ENCODE measurements at places on chromosomes 7 and 10.

GRCh38 chr7:22150221-22150620 is 204.5 kb upstream of the CDCA7L start:
- peak; percentile 6 for DNase-seq

- DNase-seq: no peak
These were observed 11.0 kb downstream of the CROT start for GRCh38 chr7:87356448-87356847.

- DNase-seq: no peak
These were observed 90.9 kb upstream of the NOBOX start for GRCh38 chr7:144494355-144494754.

DNA sequence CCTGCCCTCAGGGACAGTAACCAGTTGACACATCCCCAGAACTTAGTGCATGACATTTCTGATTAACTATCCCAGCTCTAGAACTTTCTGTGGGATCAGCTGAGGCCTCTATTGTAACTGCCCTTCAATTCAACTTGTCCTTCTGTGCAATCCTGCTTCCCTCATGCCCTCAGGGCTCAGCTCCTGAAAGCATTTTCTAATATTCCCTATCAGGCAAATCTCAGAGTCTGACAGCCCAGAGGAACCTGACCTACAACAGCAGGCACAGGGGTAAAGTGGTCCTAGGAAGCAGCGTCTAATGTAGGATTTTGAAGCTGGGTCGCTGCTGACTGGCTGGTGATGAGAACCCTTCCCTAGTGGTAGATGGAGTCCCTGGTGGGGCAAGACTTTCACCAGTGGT is 13.6 kb upstream of the STN1 start:
- no peak for DNase-seq

DNA sequence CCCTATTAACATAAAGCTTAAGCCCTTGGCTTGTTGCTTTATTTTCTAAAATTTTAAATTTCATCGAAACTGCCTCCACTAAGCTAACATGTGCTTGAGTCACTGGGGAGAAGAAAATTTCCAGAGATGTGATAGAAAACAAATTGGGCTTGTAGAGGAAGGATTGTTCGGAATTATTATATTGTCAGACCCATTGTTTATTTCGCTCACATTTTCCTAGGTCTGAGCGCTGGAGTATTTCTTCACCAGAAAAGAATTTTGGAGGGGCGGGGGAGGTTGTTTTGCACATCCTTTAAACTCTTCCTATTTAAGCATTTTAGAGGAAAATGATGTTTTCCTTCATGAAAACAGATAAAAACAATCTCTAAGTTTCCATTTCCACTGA is 29.1 kb downstream of the CELF2 start:
- DNase-seq: no peak

- no peak for DNase-seq
These were observed 82.4 kb upstream of the ITGB1 start for GRCh38 chr10:33040436-33040835.

GRCh38 chr10:62384057-62384446 is 9.9 kb downstream of the ZNF365 start:
- peak; percentile 98 for DNase-seq

DNA sequence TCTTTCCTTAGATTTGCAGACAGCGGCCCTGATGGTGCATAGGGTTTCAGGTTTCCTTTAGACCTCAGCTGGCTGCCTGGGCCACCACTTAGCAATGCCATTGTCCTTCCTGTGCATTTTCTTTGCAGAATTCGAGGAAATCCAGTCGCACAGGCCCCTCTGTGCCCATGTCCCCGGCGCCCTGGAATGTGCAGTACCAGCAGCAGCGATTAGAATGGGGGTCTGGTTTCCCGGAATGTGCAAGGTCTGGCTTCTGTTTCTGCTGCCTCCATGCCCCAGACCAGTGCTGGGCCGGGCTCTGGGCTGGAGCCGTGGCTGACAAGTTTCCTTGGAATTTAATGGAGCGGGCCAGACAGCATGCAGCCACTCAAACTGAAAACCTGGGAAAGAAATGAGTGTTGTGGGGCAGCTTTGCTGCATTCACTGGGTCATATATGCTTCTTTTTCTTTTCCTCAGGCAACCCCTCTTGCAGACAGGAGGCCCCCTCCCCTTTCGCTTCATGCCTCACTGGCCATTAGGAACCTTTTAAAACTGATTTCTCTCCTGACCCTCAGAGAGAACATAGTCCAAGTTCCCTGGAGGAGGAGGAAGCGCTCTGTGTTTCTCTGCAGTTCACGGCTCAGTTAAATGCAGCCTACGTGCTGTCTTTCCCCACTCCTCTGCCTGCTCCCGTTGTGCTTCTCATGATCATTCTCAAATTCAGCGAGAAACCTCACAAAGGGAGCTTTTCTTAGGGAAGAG is 14.4 kb downstream of the HTRA1 start:
- DNase-seq: no peak

GRCh38 chr10:76902949-76903348 is 734.7 kb downstream of the KCNMA1 start:
- peak; percentile 14 for DNase-seq

DNA sequence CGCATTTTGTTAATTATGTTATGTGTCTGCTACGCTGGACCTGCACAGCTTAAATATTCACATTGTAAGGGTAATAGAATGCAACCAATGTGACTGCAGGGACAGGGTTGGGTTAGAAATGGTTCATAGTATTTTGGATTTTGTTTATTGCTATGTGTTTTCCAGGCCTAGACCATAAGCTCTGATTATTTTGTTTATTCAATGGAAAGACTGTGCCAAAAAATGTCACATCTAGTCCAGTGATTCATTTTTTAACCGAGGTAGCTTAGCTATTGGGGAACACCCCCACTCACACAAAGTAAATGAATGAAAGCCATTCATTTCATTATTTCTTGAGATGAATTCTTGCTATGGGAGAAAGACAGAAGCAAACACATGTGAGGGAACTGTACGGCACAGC is 516.5 kb upstream of the ANKRD30A start:
- DNase-seq: peak; percentile 8

Data from ELR (cell line).